Osteoblast (primary cell): ENCODE measurements at places on chromosomes 4 and X. TPM values are rescaled to one million over a fixed set of nuclear protein-coding genes. Genes with fewer than 3 reads are reported as not detected.

RIPPLY1 gene
- not detected in 2 replicates for total RNA-seq

OTUD6A gene
- not detected in 2 replicates for total RNA-seq

- H3K27ac ChIP-seq, result no peak overlapping the region
- no peak for DNase-seq
- H3K27me3 ChIP-seq, result no peaks in the 10 kb centered on the region
- no peaks in the 10 kb centered on the region for H3K4me1 ChIP-seq
- no peak overlapping the region for H3K4me3 ChIP-seq
These were observed 549.2 kb upstream of the AMOT start for GRCh38 chrX:113389846-113390245.

FGFR3 gene
- total RNA-seq, result 0.29 and 0.36 TPM in 2 replicates

GIMD1 gene
- total RNA-seq, result not detected in 2 replicates

DNA sequence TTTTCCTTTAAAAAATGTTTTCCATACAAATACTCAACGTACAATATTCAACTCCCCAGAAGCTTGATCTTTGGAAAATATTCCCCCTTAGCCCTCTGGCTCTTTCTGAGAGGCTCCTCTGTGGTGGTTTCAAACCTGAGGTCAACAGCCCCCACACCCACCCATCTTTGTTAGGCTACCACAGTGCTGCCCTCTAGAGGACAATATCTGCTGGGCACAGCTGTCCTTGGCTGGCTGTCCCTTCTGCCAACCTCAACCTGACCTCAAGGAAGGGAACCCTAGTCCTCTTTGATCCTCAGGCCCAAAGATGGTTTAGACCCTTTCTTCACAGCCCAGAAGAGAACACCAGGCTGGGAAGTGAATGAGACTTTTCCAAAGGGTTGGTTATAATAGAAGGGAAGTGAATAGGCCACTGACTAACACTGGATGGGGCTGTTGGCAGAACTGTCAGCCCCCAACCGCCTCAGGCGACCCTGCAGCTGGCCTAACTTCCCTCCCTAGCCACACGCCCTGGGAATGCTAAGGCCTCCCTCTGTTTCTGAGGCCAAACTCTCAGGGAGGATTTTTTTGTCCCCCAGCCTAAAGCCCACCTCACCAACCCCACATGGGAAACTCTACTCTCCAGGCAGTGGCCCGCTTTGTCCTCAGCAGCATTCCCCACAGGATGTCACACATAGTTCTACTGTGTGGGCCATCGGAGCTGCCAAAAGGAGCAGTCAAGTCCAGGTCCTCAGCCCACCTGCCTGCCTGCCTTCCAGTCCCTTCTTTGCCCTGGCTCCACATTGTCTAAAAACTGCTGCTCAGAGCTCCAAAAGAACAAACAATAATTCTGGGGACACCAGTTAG is 34.3 kb downstream of the NYX start:
- DNase-seq, result peak; percentile 68
- H3K4me3 ChIP-seq, result no peak overlapping the region
- H3K4me1 ChIP-seq, result no peaks in the 10 kb centered on the region
- H3K36me3 ChIP-seq, result no peaks in the 10 kb centered on the region
- no peak overlapping the region for H3K27ac ChIP-seq

- DNase-seq, result no peak
- peaks cover 5% of the 10 kb centered on the region for H3K4me1 ChIP-seq
- H3K27ac ChIP-seq, result no peak overlapping the region
These were observed 10.4 kb upstream of the PDGFRA start for GRCh38 chr4:54218736-54219135.

- H3K36me3 ChIP-seq, result no peaks in the 10 kb centered on the region
- no peaks in the 10 kb centered on the region for H3K27me3 ChIP-seq
- DNase-seq, result no peak
- no peak overlapping the region for H3K4me3 ChIP-seq
- H3K4me1 ChIP-seq, result no peaks in the 10 kb centered on the region
These were observed 930.1 kb downstream of the ADGRL3 start for GRCh38 chr4:62130230-62130629.
